Stimulated activated CD4-positive, alpha-beta T cell treated with anti-CD3 and anti-CD28 coated beads, Interleukin-4, amount 100 ng/mL, for 4 hours (primary cell): ENCODE measurements at places on chromosomes 3 and 15.

DNA sequence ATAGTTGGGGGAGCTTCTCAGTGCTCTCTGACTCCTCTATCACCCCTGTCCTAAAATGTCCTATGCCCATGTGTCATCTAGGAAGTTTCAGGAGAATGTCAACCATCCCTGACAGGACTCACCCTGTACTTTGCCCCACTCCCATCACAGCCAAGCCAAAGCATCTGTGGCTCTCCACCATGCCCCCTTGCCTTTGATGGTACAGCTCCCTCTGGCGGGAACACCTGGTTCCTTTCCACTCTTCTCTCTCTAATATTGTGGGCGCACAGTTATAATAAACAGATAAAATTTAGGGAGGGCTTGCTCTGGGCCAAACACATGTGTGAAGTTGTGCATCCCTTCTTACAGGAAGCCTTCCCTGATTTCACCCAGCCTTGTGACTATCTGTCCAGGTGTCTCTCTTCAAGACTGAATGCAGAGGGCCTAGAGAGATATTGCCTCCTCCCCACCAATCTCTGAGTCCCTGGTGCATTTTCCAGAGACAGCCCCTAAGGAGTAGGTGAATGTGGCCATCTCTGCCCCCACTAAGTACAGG is 62.8 kb downstream of the ISG20 start:
- DNase-seq: no peak

- DNase-seq: no peak
Measured at GRCh38 chr3:170090601-170090981, 52.8 kb downstream of the GPR160 start.

DNA sequence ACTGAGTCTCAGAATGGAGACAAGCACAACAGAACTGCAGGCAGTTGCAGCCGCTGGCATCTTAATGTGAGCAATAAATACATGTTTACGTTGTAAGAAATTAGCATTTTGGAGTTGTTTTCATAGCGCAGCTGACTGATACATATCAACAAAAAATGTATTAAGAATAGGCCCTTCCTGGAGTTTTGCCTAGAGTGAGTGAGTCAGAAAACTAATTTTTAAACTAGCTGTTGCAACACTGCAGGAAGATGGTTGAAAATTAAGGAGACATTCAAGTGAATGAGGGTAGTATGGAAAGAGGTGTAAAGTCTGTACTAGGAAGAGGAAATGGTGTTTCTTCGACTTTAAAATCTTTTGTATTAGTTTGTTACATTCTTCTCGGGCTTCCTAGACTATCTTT is 39.6 kb upstream of the TIMP4 start:
- no peak for DNase-seq

- no peak for DNase-seq
Measured at GRCh38 chr3:18008706-18009368, 266.4 kb upstream of the TBC1D5 start.

DNA sequence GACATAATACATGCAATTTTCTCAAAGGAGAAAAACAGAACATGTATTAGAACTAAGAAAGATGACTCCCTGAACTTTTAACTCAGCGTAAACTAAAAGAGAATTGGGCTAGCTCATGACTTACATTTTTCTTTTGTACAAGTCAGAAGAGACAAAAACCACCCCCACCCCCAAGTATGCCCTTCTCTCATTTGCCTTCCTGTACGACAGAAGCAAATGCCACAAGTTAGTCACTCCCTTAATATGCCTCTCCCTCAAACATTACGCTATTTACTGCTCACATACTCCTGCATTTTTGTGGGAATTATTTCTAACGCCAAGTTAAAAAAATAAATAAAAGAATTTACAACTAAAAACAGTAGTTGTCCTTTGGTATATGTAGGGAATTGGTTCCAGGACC is 22.0 kb downstream of the CPEB1 start:
- DNase-seq: no peak
